Activated T-helper 1 cell treated with anti-CD3 and anti-CD28 coated beads, Interleukin-12 subunit alpha, Interleukin-12 subunit beta, Interleukin-2, Interleukin-4 antibody, amounts not matched to agents 30 ng/mL and 10 ng/mL and 1 ng/mL, durations not matched to agents 14 hours and 24 hours and 36 hours (primary cell): ENCODE measurements at places on chromosomes 5 and 9. TPM values are rescaled to one million over a fixed set of nuclear protein-coding genes. Genes with fewer than 3 reads are reported as not detected.

The PRR16 gene
- total RNA-seq = not detected in 2 replicates

GRCh38 chr9:135045264-135045927 lies 42.1 kb upstream of the OLFM1 start:
- H3K4me3 ChIP-seq = no peak overlapping the region
- H3K4me1 ChIP-seq = no peaks in the 10 kb centered on the region
- H3K27ac ChIP-seq = no peak overlapping the region
- H3K36me3 ChIP-seq = no peaks in the 10 kb centered on the region
- no peak for DNase-seq
- H3K27me3 ChIP-seq = no peaks in the 10 kb centered on the region

The FAM193B gene
- total RNA-seq = 70.9 and 79.4 TPM in 2 replicates

DNA sequence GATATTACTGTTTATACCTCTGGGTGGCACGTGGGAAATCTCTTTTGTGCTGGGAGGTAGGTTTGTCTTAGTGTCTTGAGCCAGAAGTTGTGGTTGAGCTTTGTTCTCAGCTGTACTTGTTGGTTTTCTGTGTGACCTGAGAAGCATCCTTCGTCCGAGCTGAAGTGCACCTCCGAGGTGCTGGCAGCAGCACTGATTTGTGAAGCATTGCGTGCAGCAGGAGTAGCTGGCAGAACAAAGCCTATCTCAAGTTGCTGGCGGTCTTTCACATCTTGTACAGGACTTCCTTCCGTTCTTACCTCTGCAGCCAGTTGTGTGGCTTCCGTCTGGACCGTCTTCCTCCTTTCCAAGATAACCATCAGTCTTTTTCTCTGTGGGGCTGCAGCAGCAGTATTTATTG lies 4.3 kb downstream of the PRRC2B start:
- peaks cover 5% of the 10 kb centered on the region for H3K27me3 ChIP-seq
- H3K36me3 ChIP-seq = peaks cover 19% of the 10 kb centered on the region
- H3K4me1 ChIP-seq = peaks cover 77% of the 10 kb centered on the region
- H3K4me3 ChIP-seq = peak overlapping the region; percentile 89

The AMBP gene
- total RNA-seq = not detected in 2 replicates

DNA sequence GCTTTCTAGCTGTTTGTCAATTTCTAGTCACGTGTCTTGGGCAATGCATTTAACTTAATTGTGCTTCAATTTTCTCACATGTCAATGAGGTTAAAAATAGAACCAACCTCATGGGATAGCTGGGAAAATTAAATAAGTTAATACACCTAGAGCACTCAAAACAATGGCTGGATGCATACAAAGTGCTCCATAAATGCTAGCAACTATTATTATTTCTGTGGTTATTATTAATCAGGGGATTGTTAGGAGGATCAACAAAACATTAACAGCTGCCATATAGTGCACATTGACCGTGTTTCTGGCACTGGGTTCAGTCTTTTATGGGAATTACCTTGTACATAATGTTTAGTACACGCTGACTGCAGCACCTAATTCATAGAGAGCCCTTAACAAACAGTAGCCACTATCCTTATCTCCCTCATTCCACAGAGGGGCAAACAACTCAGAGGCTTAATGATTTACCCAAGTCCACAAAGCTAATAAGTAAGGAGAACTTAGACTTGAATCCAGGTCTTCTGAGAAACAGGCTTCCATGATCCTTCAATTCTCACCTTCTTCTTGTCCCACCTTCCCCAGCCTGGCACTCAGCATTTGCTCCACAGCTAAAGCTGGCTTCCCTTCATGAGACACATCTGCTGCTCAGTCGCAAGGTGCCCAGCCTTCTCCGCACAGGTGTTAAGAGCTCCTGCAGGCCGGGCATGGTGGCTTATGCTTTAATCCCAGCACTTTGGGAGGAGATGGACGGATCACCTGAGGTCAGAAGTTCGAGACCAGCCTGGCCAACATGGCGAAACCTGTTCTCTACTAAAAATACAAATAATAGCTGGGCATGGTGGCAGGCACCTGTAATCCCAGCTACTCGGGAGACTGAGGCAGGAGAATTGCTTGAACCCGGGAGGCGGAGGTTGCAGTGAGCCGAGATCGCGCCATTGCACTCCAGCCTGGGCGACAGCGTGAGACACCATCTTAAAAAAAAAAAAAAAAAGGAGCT lies 137.4 kb upstream of the ABCA1 start:
- no peak overlapping the region for H3K4me3 ChIP-seq
- DNase-seq = no peak
- peaks cover 9% of the 10 kb centered on the region for H3K4me1 ChIP-seq
- no peak overlapping the region for H3K27ac ChIP-seq
- H3K27me3 ChIP-seq = no peaks in the 10 kb centered on the region
- no peaks in the 10 kb centered on the region for H3K36me3 ChIP-seq

DNA sequence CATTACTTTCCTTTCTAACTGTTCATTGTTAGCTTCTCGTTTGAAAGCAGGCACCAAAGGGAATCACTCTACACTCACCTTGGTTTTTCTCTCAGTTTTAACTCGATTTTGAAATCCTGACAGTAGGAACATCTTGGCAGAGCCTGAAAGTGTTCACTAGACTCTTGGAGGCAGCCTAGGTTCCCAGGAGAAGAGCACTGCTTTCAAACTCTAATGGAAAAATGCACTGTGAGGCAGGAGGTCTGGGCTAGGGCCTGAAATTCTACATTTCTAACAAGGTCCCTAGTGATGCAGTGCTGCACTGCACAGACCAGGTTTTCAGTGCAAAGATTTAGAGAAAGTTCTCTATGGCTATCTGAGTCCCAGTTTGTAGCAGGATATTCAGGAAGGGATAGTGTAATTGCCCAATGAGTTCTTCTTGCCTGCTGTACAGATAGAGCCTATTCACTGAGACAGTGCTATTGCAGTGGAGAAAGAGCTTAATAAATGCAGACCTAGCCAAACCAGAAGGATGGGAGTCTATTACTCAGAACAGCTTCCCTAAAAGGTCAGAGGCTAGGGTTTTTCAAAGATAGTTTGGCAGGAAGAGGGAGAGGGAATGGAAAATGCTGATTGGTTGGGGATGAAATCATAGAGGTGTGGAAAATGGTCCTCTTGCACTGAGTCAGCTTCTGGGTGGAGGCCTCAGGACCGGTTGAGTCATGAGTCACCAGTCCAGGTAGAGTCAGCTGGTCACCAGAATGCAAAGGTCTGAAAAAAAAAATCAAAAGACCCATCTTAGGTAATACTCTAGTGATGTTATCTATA lies 153.9 kb downstream of the GPBP1 start:
- no peak overlapping the region for H3K4me3 ChIP-seq
- peaks cover 17% of the 10 kb centered on the region for H3K4me1 ChIP-seq
- H3K27me3 ChIP-seq = no peaks in the 10 kb centered on the region
- DNase-seq = no peak
- H3K27ac ChIP-seq = peak overlapping the region; percentile 13
- peaks cover 1% of the 10 kb centered on the region for H3K36me3 ChIP-seq

The AGXT2 gene
- total RNA-seq = not detected in 2 replicates

DNA sequence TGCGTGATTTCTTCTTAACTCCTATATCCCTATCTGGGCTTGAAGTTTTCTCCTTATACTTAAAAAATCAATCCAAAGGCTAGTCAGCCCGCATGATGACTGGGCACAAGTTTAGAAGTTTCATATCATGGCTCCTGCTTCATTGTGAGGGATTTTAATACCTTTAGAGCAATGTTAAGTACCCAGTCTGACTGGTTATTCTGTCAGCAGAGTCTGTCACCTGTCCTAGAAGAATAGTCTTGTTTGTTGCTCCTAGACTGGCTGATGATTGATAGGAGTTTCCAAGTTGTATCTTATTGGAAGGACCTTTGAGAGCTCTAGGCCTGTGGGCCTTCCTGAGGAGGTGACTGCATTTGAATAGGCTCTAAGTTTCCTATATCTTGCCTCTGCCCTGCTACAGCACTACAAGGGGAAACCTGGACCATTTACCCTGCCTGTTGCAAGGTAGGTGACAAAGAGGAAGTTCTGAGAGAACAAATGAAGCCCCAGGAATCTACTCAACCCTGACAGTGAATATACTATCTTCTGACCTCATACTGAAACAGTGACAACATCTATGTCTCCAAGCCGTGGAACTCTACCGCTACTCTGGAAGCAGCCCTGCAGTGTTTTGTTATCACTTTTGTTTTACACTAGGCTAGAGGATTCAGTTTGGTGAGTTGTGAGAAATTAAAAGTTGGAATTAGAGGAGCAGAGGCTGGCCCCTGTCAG lies 66.5 kb downstream of the F2RL2 start:
- H3K4me1 ChIP-seq = peaks cover 49% of the 10 kb centered on the region
- no peaks in the 10 kb centered on the region for H3K27me3 ChIP-seq
- H3K27ac ChIP-seq = peak overlapping the region; percentile 29
- H3K36me3 ChIP-seq = peaks cover 12% of the 10 kb centered on the region

- peaks cover 11% of the 10 kb centered on the region for H3K27me3 ChIP-seq
- peaks cover 9% of the 10 kb centered on the region for H3K4me1 ChIP-seq
- H3K36me3 ChIP-seq = no peaks in the 10 kb centered on the region
- H3K27ac ChIP-seq = no peak overlapping the region
- no peak for DNase-seq
These were observed 1.1 kb downstream of the ZNF366 start for GRCh38 chr5:72506158-72506549.

DNA sequence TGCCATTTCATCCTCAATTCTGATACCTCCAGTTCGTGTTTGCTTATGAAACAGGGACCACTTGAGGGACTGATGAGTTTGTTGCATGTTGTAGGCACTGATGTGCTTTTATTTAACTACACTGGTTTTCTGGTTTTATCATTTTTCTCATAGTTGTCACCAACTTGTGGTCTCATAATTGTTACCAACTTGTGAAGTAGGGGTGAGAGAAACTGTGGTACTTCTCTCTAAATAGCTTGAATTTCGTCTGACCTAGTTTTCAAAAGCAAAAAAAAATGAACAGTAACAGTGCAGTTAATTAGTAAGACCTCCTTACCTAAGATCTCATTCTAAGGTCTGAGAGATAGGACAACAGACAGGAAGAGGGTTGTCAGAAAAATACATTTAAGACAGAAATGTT lies 78.0 kb downstream of the ANXA2R start:
- H3K27me3 ChIP-seq = peaks cover 6% of the 10 kb centered on the region
- peaks cover 2% of the 10 kb centered on the region for H3K36me3 ChIP-seq
- no peak overlapping the region for H3K4me3 ChIP-seq

The STPG3 gene
- 1.2 and 1.8 TPM in 2 replicates for total RNA-seq
